Daoy (cell line): ENCODE measurements at places on chromosomes 7 and 10. TPM values are rescaled to one million over a fixed set of nuclear protein-coding genes. Genes with fewer than 3 reads are reported as not detected.

Gene EGFR
- total RNA-seq, result 58.2 and 66.6 TPM in 2 replicates

Gene CPXM2
- 4.9 and 8.6 TPM in 2 replicates for total RNA-seq

Gene ANXA8
- total RNA-seq, result 9.7 and 10.1 TPM in 2 replicates

Gene CDC14C
- total RNA-seq, result not detected in 2 replicates

Gene PLXDC2
- 0.33 and 0.69 TPM in 2 replicates for total RNA-seq

Gene SPDYE9
- total RNA-seq, result not detected in 2 replicates

Gene AGAP9
- total RNA-seq, result 1.3 and 2.6 TPM in 2 replicates
